ENCODE measurements at places on chromosomes 3 and 15.

- peak; percentile 21 for DNase-seq
Measured at GRCh38 chr15:74988007-74988800, 7.2 kb upstream of the SCAMP5 start.

DNA sequence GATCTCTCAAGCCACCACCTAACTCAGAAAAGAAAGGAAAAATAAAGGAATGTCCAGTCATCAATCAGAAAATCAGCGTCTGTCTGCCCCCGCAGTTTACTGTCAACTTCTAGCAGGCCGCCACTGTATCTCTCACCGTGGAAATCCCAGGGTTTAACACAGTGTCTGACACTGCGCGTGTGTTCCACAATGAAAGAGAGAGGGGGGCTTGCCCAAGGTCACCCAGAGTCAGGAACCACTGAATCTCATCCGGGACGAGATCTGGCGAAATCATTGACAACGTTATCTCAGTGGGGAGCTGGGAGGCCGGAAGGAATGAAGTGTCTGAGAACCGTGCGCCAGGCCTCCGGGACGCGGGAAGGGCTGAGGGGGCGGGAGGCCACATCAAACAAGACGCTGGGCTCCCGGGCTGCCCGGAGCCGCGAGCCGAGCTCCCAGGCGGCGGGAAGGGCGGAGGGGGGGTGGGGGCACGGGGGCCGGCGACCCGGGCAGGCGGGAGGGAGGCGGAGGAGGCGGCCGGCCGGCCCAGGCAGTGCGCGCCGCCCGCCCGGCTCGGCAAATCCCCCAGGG, 2.2 kb upstream of the HES1 start:
- peak; percentile 53 for DNase-seq

GRCh38 chr3:48592519-48593087, 2.5 kb downstream of the COL7A1 start:
- no peak for DNase-seq

DNA sequence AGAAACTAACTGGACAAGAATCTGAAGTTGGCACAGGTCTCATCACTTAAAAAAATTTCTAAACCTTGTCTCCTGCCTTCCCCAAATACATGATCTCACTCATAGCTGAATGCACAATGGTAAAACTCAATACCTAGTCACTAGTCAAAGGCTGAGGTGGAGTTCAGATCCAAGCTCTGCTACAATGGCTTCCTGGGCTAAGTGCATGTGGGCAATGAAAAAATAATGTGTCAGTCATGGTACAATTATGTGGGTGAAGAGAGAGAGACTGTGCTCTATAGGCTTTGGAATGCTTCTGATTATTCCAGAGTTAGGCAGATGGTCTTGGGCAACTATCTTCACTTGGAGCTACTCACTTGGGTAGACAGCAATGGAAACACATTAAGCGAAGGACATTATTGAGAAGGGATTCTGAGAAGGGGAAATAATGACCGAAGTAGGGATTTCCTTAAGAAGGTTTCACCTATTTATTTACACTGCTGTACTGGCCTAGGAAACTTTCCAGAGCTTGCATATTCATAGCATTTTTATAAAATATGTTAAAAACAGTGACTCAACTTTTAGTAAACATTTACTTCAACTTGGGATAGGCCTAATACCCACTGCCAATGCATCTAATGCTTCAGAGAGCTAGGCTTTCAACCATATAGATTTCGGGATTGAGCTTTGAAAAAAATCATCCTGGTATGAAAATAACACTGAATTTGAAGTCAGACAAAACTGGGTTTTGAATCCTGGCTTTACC, 58.7 kb upstream of the PLXND1 start:
- no peak for DNase-seq

DNA sequence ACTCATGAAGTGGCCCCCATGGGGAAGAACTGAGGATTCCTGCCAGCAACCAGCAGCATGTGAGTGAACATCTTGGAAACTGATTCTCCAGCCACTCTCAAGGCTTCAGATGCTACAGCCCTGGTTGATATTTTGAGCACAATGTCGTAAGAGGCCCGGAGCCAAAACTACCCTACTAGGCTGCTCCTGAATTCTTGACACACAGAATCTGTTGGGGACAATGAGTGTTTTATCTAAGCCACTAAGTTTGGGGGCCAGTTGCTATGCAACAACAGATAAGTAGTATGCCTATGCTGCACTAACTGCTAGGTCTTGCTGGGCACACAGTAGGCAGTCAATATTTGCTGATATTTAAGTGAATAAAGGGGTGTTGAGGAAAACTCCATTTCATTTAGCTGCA, 89.9 kb upstream of the CHL1 start:
- DNase-seq, result peak; percentile 26

GRCh38 chr3:4751502-4752101, 227.6 kb upstream of the BHLHE40 start:
- no peak for DNase-seq

DNA sequence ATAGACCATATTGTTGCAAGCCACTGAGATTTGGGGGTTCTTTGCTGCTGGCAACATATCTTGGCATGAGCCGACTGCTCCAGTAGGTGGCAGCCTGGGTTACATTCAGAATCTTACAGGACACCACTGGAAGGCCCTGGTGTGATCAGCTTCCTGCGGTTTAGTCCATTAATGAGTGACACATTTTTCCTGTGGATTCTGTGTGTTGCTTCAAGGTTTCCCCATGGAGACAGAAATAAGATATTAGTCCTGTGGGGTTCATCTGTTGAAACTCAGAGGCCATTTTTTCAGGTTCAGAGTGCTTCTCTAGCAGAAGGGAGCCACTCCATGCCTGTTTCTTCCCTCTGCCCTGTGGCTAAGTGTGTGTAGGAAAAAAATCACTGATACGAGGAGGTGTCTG, 116.2 kb downstream of the MFSD1 start:
- peak; percentile 34 for DNase-seq

DNA sequence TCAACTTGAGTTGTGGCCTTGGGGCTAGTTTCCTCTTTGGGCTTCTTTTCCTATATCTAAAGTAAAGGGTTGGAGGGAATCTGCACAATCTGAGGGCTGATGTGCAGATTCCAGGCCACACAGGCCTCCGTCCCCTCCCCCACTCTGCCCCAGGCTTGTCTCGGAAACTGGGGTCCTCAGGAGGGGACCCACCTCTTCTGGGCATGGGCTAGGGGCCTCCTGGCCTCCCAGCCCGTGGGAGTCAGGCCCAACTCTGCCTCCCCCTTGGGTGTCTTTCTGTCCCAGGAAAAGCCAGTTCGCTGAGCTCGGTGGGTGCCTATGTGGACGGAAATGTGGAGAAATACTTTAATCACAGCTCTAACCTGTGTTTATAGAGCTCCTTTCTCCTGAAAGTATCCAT, 4.8 kb downstream of the SMAD6 start:
- DNase-seq, result no peak

GRCh38 chr15:99010768-99011167, 3.2 kb upstream of the PGPEP1L start:
- no peak for DNase-seq

GRCh38 chr3:128179484-128179819, 26.2 kb downstream of the EEFSEC start:
- no peak for DNase-seq

Data from NCI-H345 (cell line).